Chondrocyte (in vitro differentiated cells): ENCODE measurements at places on chromosomes 7 and 10.
A peak's percentile ranks its signal among the peaks of the same experiment; 100 is the strongest.

DNA sequence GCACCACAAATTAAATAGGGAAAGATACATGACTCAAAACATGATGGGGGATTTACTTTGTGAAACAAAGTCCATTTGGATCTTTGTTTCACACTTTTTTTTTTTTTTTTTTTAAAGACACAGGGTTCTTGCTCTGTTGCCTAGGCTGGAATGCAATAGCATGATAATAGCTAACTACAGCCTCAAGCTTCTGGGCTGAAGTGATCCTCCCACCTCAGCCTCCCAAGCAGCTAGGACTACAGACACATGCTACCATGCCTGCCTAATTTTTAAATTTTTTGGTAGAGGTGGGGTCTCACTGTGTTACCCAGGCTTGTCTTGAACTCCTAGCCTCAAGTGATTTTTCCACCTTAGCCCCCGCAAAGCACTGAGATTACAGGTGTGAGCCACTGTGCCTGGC, 172.6 kb upstream of the KLF14 start:
- H3K4me3 ChIP-seq, result no peak overlapping the region
- peak overlapping the region; percentile 35 for H3K27ac ChIP-seq
- no peaks in the 10 kb centered on the region for H3K27me3 ChIP-seq
- H3K4me1 ChIP-seq, result peaks cover 92% of the 10 kb centered on the region

DNA sequence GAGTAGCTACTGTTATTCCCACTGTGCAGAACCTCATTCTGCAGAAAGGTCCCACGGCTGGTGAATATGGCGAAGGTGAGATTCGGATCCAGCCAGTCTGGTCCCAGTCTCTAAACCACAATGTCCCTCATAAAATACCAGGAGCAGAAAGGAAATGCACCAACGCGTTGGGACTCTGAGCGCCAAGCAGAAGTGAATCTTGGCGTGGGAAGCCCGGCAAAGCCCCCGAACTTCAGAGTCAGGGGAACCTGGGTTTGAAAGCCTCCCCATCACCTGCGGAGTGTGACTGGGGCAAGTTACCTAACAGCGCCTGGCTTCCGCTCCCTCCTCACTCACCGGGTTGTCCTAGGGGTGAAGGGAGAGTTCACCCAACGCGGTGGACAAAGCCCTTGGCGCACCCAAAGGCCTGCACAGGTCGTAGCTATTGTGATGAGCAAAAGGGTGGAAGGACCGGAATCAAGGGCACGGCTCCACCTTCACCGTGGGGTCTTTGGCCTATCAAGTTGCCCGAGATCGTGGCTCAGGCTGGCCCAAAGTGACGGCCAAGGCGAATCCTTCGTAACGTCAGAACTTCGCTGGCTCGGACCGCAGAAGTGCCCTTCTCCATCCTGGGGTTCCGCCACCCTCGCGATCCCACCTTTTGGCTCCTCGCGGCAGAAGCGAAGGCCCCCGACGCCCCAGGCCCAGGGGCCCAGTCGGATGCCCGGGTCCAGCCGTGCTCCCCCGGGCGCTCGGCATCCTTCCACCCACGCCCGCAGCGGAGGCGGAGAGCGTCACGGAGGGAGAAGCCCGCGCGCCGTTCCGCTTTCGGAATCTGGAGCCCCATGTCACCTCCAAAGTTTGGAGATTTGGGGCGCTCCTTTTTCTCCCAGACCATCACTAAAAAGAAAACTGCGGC, 811 bp downstream of the RGS10 start:
- H3K27me3 ChIP-seq, result no peaks in the 10 kb centered on the region
- H3K4me3 ChIP-seq, result peak overlapping the region; percentile 77

DNA sequence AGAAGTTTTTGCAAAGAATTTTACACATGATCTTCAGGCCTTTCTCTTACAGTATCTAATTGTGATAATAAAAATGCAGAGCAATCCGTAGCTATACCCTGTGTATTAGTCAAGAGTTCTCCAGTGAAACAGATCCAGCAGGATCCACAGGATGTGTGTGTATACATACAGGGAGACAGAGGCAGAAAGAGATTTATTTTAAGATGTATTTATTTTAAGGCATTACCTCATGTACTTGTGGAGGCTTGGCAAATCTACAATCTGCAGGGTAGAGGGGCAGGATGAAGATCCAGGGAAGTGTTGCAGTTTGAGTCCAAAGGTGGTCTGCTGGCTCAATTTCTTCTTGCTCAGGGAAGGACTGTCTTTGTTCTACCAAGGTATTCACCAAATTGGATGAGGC, 41.7 kb downstream of the ARHGAP12 start:
- no peak for DNase-seq
- peaks cover 2% of the 10 kb centered on the region for H3K36me3 ChIP-seq
- H3K27ac ChIP-seq, result peak overlapping the region; percentile 53
- peaks cover 54% of the 10 kb centered on the region for H3K4me1 ChIP-seq

DNA sequence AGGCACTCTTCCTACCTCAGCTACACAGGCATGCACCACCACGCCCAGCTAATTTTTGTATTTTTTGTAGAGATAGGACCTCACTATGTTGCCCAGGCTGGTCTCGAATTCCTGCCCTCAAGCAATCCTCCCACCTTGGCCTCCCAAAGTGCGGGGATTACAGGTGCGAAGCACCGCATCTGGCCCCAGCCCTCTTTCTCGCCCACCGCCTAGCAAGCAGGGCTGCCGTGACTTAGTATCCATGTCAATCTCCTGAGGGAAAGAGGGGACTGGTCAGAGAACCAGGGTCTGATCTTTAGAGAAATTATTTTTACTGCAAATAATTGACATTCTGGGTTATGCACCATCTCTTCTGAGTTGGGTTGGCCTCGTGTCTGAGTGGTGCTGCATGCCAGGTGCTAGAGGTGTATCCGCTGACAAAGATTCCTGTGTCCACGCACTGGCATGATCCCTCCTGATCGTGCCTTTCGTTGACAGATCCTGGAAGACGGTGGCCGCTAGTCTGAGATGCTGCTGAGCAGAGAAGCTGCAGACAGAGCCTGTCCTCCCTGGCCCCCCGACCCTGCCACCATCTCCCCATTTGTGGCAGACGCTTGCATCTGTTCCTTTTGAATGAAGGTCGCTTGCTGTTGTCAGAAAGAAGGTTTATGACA, 22.7 kb downstream of the WIPI2 start:
- DNase-seq, result peak; percentile 61
- peaks cover 29% of the 10 kb centered on the region for H3K36me3 ChIP-seq
- H3K27me3 ChIP-seq, result no peaks in the 10 kb centered on the region
- no peak overlapping the region for H3K27ac ChIP-seq
